Stimulated activated CD4-positive, alpha-beta T cell treated with anti-CD3 and anti-CD28 coated beads, Interleukin-1b, Interleukin-23, amount 100 ng/mL, for 1 hour (primary cell): ENCODE measurements at places on chromosomes 1 and 21.

- DNase-seq, result no peak
Measured at GRCh38 chr1:220386494-220387195, 114.4 kb upstream of the RAB3GAP2 start.

GRCh38 chr1:221747839-221748238 lies 6.0 kb upstream of the DUSP10 start:
- DNase-seq, result no peak

DNA sequence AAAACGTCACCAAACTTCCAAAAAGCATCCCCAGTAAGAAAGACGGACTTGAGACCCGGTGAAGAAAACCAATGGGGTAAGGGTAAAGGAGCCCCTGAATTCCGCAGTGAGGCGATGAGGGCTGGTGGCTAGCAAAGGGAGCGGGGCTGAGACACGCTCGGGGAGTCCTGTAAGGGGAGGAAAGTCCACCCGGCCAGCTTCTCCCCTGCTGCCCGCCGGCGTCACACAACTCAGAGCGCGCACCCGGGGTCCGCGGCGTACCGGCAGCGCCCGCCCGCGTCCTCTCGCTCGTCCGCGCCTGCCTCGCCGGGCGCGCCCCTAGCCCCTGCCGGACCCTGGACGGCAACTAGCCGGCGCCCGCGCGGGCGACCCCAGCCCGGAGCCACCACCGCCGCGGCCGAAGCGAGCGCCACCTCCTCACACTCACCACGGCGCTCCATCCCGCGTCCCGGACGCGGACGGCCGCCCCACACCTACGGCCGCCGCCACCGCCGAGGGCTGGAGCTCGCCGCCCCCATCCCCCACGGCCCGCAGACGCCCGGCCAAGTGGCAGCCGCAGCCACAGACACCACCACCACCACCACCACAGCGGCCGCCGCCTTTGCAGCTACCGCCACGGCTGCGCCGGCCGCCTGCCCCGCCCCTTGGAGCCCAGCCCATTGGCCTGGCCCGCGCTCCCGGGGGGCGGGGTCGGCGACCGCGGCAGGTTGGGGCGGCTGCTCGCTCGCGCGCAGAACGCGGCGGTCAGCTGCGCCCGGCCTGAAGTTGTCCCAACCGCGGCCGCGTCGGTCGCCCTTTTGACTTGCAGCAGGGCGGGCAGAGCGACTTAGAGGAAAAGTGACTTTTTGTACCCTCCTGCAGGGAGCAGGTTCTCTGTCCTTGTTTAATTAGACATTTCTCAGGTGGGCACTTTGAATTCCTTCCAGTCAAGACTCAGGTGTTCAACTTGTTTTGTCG lies 10.0 kb upstream of the ARHGAP29 start:
- DNase-seq, result no peak

- DNase-seq, result no peak
Measured at GRCh38 chr1:39507230-39507928, 15.9 kb downstream of the BMP8A start.

DNA sequence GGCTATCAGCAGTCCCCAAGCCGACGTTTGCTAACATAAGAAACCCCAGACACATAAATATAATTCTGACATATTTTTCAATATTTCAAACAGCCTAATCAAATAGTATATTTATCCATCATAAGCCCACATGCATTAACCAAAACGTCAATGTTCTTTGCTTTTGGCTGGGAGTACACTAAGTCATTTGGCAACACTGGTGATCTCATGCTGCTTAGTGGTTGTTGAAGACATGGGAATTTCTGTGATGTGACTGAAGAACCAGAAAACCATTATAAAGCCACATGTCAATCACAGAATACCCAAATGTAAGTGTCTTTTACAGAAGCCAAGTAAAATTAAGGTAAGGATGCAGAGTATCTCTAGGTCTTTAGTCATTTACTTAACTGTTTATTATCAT lies 57.6 kb downstream of the PLPPR5 start:
- DNase-seq, result no peak

DNA sequence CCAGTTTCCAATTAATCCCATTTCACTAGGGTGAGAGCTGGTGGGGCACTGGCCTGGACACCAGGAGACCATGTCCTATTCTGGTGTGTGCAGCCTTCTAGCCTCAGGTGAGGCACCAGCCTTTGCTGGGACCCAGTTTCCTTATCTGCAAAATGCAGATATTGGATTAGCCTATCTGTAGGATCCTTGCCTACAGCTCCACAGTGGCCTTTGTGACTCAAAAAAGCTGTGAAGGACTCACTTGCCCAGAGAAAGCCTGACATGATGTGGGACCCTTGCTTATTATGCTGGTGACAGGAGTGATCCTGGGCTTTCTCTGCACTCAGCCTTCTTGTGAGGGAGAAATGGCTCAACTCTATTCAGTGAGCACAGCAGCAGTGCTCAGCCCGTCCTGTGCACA lies 32.3 kb downstream of the TENT5C start:
- no peak for DNase-seq

DNA sequence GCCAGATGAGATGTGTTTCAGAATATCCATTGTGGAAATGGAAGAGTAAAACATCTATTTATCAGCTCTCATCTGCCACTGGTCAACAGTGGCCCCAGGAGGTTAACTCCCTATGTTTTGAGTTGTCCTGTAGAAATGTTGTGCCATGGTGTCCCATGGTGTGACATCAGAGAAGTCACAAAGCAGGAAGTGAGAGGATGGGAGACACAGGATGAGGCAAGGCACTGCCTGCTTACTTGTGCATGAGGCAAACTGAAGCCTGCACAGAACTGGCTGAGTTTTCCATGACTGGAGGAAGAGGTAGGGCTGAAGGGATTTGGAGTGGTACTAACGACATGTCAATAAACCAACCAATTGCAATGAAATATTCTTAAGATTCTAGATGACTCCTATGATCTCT lies 131.5 kb upstream of the ZNF644 start:
- DNase-seq, result no peak

DNA sequence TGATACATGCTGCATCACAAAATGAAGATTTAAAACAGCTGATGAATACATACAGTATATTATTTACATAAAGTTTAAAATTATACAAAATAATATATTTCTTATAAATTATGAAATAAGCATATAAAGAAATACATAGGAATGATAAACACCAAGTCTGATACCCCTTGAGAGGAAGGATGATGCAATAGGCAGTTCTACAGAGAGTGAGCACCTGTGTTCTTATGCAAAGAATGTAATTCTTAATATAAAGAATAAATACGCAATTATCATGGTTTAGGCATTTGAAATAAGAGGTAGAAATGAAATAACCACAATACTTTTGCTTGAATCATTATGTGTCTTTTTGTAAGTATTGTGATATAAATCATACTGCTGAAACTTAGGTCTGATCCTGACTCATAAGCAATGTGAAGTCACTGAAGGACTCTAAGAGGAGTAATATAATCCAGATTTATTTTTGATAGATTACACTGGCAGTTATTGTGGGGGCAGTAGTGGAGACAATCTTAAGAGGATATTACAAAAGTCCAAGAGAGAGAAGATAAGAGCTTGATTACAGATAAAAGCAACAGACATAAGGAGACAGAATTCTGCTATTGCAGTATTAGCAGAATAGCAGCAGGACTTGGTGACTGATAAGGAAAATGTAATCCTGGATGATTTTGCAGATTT lies 39.0 kb downstream of the TTLL7 start:
- no peak for DNase-seq

DNA sequence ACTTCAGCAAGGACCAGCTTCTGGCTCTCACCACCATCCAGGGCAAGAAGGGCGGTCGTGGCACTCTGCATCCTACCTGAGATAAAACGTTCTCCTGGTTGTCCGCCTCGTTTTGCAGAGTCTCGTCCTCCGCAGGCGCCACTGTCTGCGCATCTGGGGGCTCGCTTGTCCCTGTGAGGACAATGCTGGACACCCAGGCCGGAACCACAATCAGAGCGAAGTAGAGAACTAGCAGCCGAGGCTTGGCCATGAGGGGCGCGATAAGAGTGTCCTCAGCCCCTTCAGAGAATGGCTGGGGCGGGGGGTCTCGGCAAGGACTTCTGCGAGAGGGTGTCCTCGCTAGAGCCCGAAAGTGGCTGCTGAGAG lies 505 bp downstream of the OLFML2B start:
- DNase-seq, result no peak

DNA sequence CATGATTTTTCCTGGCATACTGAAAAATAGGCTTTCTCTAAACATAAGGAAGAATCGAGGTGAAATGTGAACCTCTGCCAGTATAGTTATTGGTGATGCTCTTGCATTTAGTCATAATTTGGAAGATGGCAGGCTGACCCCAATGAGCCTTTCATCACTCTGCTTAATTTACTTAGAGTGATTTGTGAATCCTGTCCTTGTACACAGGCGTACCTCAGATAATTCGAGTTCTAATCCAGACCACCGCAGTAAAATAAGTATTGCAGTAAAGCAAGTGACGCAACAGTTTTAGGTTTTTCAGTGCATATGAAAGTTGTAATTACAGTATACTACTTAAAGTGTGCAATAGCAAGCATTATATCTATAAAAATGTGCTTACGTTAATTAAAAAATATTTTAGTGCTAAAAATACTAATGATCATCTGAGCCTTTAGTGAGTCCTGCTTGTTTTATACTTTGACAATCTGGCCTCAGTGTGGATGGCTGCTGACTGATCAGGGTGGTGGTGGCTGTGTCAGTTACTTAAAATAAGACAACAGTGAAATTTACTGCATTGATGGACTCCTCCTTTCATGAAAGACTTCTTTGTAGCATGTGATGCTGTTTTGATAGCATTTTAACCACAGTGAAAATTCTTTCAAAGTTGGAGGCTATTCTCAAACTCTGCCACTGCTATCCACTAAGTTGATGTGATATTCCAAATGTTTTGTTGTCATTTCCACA lies 1.7 kb downstream of the PKNOX1 start:
- no peak for DNase-seq

DNA sequence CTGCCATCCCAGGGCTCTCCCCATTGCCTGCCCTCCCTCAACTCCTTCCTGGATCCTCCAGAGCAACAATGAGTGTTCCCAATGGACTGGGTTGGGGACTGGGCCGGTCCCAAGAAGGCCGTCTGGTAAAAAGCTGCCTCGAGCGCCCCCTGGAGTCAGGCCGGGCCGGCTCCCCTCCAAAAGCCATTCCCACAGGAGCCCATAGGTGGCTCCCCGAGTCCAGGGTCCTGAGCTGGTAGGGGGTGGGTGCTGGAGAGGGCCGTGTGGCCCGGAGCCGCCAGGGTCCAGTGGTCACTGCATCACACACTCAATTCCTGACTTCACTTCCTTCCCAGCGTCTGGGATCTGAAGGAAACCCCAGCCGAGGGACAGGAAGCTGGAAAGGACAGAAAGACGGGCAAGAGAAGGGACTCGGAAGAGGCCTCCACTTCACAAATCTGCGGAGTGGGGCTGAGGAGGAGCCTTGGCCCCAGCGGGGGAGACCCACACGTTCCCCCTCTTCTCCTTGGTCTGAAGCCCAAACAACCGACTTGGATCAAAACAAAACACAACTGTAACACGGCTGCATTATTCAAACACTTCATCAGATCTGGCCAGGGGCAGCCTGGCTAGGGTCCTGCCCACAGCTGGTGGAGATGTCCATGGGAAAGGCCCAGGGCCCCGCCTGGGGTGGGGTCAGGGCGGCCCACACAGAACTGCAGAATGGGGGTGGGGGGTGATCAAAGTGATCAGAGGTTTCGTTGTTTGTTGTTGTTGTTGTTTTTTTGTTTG lies 10.9 kb upstream of the ALDH4A1 start:
- DNase-seq, result peak; percentile 50

DNA sequence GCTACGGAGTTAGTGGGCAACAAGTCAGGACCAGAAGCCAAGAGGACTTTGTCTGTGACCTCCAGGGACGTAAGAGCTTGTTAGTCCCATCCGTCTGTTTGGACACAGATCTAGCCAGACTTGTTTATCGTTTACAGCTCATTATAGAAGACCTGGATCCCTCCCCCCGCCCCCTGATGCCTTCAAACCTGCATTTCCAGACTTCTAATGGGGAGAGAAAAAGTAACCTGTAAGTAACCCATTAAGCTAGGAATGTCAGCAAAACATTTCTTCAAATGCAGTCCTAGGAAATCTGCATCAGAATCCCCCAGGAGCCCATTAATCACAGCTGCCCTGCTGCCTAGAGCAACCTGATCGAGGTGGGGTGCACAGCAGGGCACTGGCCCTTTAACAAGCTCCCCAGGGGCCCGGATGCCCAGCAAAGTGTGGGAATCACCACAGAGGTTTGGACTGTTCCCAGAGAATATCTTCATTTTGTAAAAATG lies 1.4 kb upstream of the MAD2L2 start:
- DNase-seq, result no peak

DNA sequence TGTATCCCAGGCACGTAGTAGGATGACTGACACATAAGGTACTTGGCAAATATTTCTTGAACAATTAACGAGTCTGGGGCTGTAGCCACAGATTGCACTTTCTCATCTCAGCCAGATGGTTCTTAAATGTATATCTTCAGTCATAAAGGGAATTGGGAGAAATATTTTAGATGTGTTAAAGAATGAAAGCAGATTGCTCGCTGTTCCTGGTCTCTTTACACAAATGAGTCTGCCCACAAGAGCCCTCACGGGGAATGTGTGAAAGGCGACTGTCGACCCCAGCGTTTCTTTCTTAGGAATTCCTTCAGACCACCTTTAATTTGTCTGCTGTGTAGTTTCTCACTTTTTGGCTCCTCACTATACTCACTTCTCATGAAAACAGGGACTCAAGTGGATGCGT lies 725 bp downstream of the MT1HL1 start:
- no peak for DNase-seq

DNA sequence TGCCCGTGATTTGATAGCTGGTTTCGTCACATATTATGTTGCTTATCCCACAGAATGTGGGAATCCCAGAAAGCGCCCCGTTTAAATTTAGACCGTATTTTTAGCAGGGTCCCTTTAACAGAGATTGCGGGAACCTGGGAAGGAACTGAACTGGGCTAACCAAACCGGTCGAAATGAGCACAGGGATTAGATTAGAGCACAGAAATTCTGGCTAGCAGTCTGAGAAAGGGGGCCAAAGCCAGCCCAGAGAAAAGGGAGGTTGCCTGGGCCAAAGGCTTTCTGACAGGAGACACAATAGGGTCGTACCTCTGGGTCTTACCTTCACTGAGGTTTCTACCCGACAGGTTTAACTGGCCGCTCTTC lies 327 bp downstream of the LRRC40 start:
- DNase-seq, result no peak

DNA sequence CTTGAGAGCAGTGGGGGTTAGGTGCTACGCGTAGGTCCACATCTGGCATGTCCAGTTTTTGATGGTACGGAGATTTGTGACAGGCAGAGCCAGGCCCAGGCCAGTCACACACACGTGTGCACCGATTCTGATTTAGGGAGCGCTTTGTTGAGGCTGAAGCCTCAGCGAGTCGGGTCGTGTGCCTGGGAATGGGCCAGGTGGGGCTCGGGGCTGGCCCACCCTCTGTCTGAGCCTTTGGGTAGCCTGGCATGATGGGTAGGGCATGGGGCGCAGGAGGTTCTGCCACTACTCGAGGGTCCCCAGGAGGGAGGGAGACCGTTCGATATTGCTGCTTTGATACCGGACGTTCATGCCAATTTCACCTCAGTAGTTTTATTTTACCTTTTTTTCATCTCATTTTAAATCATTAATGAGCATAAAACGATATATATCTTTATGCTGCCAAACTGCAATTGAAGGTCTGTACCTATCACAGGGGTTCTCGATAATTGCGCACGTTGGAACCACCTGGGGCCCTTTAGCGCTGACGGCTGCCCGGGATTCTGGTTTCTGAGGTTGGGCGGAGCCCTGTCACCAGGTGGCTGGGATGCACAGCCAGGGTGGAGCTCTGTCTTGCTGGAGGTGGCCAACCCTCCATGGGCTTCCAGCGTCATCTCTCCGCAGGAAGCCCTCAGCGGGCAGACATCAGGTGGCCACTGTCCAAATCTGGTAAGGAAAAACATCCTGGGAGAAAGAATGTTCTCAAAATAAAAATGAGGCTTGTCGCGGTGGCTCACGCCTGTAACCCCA lies 71.9 kb downstream of the SCCPDH start:
- no peak for DNase-seq
